LNCaP clone FGC (cell line): ENCODE measurements at places on chromosomes 7 and 10.

GRCh38 chr7:90706072-90706716 is 110.1 kb downstream of the CDK14 start:
- peak; percentile 96 for DNase-seq

GRCh38 chr7:66352071-66352470 is 146.9 kb downstream of the TPST1 start:
- DNase-seq, result no peak

DNA sequence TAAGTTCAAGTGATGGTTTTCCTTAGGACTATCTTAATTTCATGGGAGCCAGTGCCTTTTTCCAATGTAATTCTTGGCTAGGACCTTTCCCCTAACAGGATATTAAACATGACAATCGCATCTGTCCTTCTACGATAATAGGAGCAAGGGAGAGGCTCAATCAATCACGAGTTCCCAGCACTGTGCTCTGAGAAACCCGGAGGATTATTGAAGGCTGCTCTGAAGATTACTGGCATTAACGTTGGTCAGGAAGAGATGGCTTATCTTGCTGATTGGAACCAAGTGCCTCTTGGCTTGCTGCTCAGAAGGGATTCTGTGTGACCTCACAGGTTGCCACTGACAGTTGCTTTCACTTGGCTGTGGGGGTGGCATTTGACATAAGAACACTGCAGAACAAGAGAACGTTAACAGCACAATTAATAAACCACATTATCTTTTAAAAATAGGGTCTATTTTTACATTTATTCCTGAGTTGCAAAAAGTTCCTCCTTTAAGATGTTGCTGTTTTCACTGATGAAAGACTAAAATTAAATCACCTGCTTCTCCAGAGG is 252.1 kb upstream of the TAC1 start:
- no peak for DNase-seq

GRCh38 chr7:51062222-51062987 is 254.2 kb downstream of the COBL start:
- no peak for DNase-seq

- no peak for DNase-seq
These were observed 186.7 kb upstream of the SHH start for GRCh38 chr7:155998766-155999630.

DNA sequence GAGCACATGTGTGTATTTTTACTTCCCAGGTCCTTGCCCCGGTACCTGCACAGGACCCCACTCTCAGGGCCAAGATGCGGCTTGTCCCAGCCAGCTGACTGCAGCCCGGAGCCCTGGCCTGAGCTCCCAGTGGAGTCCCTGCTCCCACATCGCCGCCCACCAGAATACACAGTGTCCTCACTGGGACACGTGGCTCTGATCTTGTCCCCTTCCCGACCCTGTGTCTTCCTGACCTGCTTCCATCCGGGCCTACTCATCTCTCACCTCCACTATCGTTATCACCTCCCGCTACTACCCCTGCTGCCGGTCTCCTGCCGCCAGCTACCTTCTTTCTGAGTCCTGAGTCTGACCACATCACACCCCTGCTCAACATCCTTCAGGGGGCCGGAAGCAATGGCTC is 146.3 kb upstream of the CHST15 start:
- DNase-seq, result no peak

GRCh38 chr10:101818872-101819633 is 809 bp upstream of the OGA start:
- DNase-seq, result no peak

- DNase-seq, result no peak
These were observed 41.3 kb upstream of the CAMK1D start for GRCh38 chr10:12308057-12308456.

- DNase-seq, result no peak
These were observed 20.8 kb downstream of the EPC1 start for GRCh38 chr10:32326119-32326518.

DNA sequence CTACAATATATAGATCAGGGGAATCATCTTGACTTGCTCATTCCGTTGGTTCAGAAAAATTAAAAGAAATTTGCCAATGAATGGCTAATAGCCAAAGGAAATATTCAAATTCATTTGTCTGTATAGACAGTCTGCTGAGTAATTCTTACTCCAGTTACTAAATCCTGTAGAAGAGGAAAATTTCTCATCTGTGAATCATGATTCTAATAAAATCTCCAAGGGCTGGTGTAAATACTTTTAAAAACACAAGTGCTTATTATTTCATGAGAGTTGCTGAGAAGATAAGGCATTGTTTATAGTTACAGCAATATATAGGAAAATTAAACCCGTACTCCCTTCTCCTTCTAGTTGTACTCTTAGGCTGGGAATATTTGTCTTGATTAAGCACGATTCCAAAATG is 53.0 kb downstream of the WNT2 start:
- DNase-seq, result no peak

DNA sequence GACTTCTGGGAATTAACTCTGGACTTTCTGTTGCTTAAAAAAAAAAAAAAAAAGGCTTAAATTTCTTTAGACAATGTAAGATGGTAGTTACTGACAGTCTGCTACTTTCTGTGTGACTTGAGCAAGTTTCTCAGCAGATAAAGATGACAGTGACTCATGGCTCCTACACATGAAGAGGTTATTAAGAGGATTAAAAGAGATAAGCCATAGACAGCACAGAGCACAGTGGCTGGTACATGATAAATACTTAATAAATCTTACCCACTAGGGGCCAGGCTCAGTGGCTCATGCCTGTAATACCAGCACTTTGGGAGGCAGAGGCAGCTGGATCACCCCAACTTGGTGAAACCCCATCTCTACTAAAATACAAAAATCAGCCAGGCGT is 174.8 kb downstream of the JAZF1 start:
- DNase-seq, result no peak

DNA sequence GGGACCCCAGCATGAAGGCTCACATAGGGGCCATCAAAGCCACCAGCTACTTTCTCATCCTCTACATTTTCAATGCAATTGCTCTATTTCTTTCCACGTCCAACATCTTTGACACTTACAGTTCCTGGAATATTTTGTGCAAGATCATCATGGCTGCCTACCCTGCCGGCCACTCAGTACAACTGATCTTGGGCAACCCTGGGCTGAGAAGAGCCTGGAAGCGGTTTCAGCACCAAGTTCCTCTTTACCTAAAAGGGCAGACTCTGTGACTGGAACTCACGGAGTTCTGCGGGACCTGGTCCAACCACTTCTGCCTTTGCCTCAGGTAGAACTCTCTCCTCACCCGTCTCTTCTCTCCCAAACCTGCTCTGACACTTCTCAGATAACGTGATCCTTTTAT is 945 bp downstream of the TAS2R40 start:
- no peak for DNase-seq

DNA sequence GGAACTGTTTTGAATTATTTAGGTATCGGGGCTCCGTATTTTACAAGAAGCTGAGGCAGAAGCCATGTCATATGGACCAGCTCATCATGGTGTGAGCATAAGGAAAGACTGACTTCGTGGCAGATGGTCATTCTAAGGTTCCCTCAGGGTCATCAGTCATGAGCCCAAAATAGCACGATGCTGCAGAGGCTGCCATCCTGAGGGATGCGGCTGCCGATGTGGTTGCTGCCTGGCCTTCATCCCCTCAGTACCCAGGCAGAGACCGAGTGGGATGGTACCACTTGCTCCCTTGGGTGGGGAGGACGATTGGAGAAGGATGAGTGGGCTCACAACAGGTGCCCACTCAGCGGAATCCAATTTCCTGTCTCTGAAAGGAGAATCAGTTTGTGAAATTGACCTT is 490.3 kb downstream of the SDK1 start:
- DNase-seq, result no peak

GRCh38 chr10:88347597-88348304 is 235.4 kb downstream of the RNLS start:
- DNase-seq, result no peak

DNA sequence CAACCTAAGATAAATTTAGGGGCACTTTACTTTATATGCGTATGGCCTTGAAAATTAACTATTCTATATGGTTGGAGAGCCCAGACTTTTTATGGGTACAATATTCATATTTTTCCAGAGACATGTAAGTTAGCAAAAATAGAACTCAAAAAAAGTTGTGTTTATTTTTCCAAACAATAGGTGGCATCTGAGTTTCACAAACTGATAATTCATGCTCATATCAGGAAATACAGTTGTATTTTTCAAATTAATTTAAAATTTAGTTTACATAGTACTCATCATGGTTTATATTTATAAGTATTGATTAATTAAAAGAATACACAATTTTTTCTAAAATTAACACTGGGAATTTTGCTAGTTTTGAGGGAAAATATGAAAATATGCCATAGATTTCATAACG is 34.6 kb downstream of the ANKRD7 start:
- no peak for DNase-seq
